ENCODE measurements at places on chromosomes 11 and 22. TPM values are rescaled to one million over a fixed set of nuclear protein-coding genes. Genes with fewer than 3 reads are reported as not detected.

- no peak for DNase-seq
These were observed 3.2 kb upstream of the CSDC2 start for GRCh38 chr22:41557401-41558240.

GRCh38 chr11:76603202-76603601 is 67.3 kb downstream of the LRRC32 start:
- DNase-seq: no peak

DNA sequence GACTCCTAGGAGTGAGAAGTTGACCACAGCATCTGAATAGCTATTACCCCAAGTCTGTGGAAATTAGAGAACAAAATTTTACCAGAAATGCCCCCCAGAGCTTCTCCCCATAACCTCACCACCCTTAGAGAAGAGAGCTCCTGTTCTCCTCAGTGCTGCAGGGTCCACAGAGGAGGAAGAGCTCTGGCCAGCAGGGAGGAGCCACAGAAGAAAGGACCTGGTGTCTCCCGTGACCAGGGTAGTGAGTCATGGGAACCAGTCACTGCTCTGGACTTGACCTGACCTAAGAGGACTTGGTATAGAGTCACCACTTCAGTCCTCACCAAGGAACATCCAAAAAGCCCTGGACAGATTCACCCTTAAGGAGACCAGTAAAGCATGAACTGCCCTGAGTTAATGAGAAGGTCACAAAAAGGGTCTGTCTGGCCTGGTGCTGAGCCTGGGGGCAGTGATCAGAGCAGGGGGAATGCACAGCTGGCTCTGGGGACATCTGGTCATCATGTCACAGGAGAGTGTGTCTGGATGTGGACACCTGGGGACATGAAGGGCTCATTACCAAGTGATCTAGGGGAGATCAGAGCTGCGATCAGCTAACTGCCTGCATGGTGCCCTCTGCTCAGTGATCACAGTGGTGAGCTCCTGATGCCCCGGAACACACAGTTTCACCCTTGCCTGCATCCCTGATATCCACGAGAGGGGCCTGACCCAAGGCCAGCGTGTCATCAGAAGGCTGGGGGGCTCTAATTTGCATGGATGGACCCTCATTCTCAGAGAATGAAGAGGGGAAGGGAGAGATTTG is 103.3 kb upstream of the TOP3B start:
- no peak for DNase-seq

DNA sequence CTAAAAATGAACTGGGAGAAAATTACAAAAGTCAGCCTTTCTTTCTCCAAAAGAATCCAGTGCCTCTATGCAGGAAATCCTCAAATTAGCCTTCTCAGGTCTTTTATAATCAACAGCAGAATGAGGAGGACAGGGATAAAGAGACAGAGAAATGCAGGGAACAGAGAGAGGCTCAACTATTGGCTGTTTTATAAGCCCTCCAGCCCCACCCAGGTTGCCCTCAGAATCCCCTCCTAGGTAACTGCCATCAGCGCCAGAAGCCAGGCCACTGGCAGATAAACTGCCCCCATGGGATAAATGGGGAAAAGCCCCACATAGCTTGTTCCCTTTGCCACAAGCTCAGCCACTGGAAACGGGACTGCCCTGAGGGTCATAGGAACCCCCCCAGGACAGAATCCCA is 10.9 kb upstream of the HMOX1 start:
- DNase-seq: no peak

Gene FOSL1
- 24.5 TPM for total RNA-seq

Gene NXPE1
- total RNA-seq: not detected

All from hematopoietic multipotent progenitor cell (in vitro differentiated cells).